Esophagus squamous epithelium (tissue), 5 donors: ENCODE measurements at places on chromosomes 4 and X.

- DNase-seq = no peak
Observed at GRCh38 chr4:183455431-183456195, 11.2 kb downstream of the CDKN2AIP start.

GRCh38 chr4:14196131-14196530 lies 568.6 kb upstream of the BOD1L1 start:
- DNase-seq = no peak

GRCh38 chrX:20143561-20143960 lies 1.9 kb upstream of the EIF1AX start:
- no peak for DNase-seq

DNA sequence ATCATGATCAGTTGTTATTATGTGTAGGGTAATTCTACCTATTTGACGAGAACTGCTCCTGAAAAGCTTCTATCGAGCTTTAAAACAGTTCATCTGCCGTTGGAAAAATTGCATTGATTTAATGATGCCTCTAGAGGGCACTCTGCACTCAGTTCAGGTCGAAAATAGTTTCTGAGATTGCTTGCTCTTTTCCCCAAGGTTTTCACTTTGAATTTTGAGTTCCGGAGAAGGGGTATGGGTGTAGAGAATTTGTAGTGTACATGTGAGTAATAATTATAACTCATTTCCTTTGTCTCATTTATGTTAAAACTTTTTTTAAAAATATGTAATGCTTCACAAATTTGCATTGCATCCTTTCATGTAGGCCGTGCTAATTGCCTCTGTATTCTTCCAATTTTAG lies 28.4 kb upstream of the TNIP3 start:
- no peak for DNase-seq

- DNase-seq = no peak
Observed at GRCh38 chr4:130257271-130257670, 1161.3 kb downstream of the C4orf33 start.

DNA sequence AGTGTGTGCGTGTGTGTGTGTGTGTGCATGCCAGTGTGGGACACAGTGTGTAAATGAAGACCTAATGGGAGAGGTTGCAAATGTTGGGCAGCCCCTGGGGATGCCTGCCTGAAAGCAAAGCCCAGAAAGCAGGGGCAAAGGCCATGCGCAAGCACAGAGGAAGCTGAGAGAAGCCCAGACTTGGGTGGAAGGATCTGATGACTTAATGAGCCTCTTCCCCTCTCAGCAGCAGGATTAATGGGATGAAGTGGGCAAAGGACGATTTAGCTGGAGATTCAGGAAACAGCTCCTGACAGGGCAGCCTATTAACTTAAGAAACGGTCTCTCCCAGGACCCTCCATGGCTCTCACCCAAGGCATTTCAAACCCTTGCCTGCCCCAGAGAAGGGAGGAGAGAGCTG lies 107.3 kb downstream of the EFNB1 start:
- no peak for DNase-seq

GRCh38 chr4:8030121-8030781 lies 90.6 kb upstream of the AFAP1 start:
- no peak for DNase-seq

DNA sequence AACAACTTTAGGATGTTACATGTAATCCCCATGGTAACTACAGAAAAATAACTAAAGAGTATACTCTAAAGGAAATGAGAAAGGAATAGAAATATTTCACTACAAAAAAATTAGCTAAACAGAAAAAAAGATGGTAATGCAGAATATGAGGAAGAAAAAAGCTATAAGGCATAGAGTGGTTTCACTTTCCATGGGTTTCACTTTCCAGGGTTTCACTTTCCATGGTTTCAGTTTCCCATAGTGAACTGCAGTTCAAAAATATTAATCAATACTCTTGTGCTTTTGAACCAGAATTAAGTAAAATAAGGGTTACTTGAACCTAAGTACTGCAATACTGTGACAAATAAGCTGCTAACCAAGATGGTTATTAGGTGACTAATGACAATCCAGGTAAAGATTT lies 42.0 kb downstream of the NPFFR2 start:
- no peak for DNase-seq

DNA sequence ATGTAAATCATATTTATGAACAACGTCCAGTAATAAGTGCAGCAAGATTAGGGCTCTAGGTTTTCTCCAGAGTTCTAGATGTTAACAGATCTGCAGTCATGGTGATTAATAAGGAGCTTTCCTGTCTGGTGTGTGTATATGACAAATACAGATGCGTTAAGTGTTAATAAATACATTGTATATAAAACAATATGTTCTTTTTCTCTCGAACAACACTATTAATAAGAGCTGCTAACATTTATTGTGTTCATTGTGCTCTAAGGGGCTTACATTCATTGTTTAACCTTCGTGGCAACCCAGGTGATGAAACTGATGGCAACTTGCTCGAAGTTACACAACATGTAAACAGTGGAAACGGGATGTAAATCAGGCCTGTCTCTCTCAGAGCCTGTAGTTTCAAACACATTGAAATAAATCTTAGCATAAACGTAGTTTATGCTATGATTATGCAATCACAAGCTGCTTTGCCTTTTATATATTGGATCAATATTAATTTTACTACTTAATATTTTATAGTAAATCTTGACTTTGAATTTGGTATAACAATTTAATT lies 547 bp upstream of the CLGN start:
- DNase-seq = no peak

DNA sequence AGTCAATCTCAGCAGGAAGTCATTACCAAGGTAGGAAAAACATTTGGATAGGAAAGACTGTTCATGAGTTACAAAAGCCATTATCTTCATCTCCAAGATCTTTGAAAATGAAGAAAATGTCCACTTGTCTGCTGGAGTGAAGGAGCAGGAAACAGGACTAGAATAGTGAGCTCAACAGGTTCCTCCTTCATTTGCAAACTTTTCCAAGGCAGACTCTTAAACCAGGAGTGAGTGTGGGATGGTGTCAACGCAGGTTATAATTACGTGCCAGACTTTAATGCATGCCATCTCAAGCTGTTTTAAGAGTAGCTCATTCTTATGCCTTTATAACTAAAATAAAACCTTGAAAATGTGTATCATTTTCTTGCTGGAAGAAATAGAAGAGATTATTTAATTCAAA lies 3.4 kb upstream of the REELD1 start:
- DNase-seq = no peak

GRCh38 chrX:129613596-129613995 lies 41.2 kb downstream of the APLN start:
- DNase-seq = no peak

DNA sequence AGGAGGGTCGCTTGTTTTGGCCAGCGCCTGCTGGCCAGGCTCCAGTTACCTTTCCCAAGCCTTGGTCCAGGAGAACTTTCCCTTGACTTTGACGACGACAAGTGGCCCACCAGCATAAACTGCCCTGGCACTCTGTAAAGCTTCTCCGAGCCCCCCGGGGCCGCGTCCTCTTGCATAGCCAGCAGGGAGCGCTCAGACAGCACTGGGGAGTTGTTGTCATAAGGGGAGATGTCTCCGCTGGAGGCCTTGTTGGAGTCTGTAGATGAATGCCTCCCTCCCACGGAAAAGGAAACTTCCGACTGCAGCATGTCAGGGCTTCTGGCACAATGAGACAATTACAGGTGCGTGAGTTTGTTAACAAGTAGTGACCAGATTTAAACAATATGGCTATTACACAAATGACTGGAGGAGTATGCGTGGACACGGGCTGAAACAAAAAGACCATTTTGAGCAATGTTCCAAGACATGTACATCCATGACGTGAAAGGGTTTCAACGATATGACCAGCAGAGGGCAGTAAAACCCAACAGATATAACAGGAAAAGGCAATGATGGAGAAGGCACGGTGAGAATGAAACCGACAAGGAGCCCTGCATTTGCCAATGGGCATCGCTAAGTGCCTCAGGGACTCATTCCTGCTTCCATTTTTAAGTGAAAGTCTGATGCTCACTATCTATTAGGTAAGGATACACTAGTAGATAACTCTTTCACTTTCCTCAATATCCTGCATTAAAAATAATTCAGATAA lies 33.0 kb downstream of the HCCS start:
- no peak for DNase-seq

GRCh38 chr4:141571362-141571761 lies 65.0 kb upstream of the IL15 start:
- no peak for DNase-seq

GRCh38 chrX:23662187-23662586 lies 5.1 kb upstream of the PRDX4 start:
- DNase-seq = no peak

GRCh38 chrX:107119283-107119682 lies 661 bp upstream of the RBM41 start:
- DNase-seq = no peak

DNA sequence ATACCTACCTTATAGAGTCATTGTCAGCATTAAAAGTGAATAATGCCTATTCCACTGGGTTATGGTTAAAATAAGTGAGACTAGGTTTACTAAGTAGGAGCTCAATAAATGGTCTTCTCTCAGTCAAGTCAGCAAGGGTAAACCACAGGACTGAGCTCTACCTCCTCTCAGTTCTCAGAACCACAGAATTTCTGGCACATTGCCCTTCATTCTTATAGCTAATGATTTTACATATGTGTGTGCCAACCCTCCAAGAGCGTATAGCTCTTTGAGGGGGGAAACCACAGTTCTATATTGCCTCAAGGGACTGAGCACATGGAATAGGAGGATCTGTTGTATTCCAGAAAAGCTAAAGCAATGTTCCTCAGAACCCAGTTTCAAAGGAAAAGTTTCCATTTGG lies 124.8 kb downstream of the ATG4A start:
- no peak for DNase-seq

DNA sequence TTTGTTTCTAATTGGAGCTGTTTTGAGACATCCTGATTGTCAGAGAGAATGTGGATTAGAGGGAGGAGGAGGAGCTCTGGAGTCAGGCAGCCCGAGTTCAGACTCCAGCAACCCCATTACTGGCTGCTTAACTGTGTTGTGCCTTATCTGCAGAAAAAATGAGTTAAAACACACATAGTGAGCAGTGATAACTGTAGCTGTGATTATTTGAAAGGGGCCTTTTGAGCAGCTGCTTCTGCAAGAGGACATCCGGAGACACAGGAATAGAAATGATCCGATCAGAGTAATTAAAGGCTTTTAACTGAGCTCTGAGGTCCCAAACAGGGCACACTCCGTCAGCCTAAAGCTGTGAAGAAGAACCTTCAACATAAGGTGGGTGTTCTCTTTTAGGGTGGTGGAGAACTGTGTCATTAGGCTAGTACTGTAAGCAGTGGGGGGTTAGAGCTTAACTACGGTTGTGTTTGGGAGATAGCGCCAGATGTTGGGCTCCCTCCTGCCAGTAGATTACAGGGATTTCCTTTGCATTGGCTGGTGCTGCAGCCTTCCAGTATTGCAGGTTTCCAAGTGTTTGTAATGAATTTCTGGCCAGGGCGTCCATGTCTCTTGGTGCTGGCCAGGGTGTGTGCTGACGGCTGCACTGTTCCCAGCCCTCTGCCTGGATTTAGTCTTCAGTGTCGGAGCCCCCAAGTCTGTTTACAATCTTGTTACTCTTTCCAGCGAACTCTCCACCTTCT lies 24.3 kb downstream of the ADD1 start:
- DNase-seq = no peak

GRCh38 chr4:146243141-146243882 lies 29.0 kb downstream of the REELD1 start:
- DNase-seq = no peak

DNA sequence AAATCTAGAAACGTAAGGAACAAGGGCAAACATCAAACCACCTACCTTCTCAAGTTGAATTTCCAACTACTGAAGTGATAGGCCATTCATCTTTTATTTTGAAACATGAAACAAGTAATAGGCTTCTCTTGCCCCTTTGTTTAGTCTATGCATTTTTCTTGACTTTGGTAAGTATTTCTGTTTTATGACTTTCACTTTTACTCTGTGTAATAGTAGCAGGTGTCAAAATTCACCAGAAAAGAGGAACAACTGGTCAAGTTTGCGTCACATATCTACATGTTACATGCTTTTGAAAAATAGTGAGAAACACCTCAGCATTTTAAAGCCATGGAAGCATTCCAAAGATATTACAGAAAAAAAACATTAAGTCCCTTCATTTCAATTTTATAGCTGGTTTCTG lies 157.1 kb upstream of the FTHL17 start:
- DNase-seq = no peak

GRCh38 chr4:104457308-104457981 lies 37.2 kb downstream of the CXXC4 start:
- DNase-seq = no peak

DNA sequence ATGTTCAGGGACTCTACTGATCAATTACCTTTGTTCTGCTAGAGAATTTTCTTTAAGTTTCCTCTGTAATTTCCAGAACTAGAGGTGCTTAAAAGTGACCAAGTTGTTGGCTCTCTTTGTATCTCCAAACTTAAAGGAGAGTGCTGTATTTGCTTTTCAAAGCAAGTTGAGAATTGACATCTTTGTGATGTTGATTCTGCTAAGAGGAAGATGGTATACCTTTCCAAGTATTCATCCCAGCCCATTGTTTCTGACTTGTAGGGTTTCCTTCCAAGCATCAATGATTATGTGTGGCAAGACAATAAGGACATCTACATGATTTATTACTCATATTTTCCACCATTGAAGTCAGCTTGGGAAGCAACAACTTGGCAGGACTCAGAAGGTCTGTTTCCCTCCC lies 190.6 kb downstream of the GC start:
- no peak for DNase-seq

DNA sequence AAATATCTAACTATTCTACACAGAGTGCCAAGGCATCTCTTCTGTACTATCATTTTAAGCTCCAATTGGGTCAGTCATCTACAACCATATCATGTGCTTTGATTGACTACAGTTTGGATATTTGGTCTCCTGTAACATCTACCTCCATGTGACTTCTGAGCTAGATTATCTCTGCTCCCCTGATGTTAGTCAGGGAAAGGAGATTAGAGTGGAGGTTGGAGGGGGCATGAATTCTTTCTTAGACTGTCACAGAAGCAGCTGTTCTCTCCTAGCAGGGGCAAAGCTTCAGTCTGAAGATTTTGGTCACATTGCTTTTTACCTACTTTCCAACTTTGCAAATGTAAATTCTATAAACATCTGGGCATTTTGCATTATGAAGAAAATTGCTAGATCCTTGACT lies 62.6 kb upstream of the C4orf54 start:
- DNase-seq = no peak

- no peak for DNase-seq
Observed at GRCh38 chr4:75552452-75552851, 3.4 kb upstream of the ODAPH start.

DNA sequence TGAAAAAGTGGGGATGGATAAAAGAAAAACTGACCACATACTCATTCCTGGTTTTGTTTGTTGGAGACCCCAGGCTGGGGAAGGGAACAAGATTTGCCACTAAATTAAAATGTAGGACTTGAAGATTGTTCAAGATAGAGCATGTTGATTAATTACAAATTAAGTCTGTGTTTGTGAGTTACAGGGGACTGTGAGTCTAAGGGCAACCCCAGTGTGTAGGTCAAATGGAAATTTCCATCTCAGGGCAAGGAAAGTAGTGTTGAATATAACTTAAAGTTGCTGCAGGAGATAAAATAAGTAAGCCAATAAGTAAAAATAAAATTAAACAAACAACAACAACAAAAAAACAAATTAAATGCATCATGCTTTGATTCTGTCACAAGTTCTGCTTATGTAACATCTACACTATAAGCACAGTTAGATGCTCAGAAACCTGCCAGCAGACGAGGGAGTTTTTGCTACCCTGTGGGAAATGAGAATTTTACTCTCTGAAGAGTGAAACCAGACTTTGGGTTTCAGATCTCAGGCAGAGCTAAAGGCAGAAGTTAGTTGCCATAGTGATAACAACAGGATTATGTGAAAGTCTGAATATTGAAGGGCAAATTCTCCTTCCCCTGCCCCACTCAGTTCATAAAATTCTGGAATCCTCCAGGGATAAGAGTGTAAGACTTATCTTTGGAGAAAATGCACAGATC lies 352.3 kb downstream of the GRXCR1 start:
- DNase-seq = no peak

GRCh38 chr4:123671636-123672404 lies 275.2 kb downstream of the SPRY1 start:
- no peak for DNase-seq
